ENCODE measurements at places on chromosomes 5 and 9.
A peak's percentile ranks its signal among the peaks of the same experiment; 100 is the strongest.

DNA sequence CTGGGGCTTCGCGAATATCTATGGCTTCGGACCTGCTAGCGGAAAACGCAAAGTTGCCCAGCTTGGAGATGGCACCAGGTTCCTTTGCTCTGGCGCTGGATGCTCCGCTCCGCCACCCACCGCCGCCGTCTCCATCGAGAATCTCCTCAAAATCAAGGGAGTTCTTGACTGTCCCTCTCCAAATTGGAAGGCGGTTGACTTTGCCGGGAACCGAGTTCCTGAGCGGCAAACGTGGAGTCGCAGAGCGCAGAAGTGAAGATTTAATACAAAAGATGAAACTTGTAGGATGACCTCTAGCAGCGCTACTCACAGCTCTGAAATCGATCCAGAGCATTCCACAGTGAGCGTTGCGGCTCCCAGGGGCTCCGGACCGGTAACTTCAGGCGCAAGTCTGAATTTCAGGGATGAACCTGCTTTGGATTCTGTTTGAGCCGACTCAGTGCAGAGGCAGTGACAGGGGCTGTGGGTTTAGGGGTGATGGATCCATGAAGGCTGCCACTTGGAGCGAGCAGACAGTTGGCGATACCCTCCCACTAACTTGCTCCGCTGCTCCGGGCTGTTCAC lies 1641.5 kb upstream of the C9orf72 start:
- DNase-seq: no peak

DNA sequence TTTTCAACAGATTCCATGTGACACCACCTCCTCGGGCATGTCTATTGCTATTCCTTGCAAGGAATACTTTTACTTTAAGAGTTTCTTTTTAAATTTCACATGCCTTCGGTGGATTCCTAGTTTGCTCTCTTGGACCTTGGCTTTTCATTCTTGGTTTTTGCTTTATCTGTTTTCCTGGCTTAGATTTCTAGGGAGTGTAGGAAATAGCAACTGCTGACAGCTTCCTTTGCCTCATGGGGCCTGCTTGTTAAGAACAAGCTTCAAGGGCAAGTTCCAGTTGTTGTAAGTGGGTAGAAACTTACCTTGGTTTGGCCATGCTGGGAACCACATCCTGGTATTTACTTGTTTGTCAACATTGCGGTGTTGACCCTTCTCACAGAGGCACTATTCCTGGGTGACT lies 348.5 kb downstream of the DMAC1 start:
- DNase-seq: no peak

- DNase-seq: no peak
These were observed 32.6 kb downstream of the SSBP2 start for GRCh38 chr5:81718300-81718699.

- DNase-seq: peak; percentile 67
These were observed at the start of gene F2RL1 for GRCh38 chr5:76818844-76819831. Gene F2RL1, plus strand, starts transcription at chr5:76819030. Its CDS starts 153 bp downstream, at chr5:76819183.

GRCh38 chr5:16547200-16547842 lies 69.5 kb downstream of the RETREG1 start:
- no peak for DNase-seq

DNA sequence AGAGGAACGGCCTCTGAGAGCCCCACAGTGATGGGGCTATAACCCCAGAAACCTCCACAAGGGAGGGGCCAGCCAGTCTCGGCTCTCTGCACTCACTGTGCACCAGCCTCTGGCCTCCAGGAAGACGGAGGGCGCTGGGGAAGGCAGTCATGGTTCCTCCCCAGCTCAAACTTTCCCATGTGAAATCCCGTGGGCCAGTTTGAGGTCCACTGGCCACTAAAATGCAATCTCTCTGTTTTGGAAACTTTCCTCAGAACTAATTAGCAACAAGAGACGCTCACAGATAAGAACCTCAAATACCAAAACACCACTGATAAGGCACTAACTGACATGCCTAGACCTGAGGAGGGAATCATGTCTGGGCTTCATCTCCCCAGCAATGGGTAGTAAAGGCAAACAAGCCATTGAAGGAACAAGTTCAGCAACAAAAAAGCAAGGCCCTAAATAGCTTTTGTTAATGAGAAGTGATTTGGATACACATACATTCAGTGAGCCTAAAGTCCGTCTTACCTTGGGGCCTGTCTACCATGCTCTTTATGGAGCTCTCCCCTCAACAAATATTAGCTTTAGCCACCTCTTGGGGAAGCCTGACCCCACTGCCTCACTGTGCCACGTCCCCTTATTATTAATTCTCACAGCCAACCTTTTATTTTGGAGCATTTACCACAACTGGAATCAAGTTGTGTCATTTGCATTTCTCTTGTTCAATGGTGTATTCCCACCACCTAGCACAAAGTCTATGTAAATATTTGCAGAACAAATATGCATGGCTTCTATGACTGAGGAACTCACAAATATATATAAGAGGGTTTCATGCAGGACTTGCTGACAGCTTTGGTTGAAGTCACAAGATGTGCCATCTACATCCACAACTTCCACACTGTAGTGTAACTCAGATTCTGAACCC lies 56.1 kb upstream of the GLRX start:
- no peak for DNase-seq

DNA sequence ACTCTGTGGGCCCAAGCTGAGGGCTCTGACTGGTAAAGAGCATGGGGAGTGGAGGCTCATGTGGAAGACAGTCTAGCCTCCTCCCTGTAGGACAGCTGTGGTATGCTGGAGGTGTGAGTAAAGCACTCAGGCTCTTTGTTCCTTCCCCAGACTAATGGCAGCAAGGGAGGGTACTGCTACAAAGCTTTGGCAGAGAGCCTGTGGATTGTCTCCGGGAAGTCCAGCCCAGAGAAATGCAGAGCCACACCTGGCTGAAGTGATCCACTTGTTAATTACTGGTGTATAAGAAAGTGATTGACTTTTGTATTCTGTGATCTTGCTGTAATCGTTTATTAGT lies 161.7 kb downstream of the OXCT1 start:
- no peak for DNase-seq

GRCh38 chr9:121738968-121739367 lies 87.5 kb downstream of the DAB2IP start:
- no peak for DNase-seq

GRCh38 chr9:13896047-13896446 lies 417.9 kb downstream of the NFIB start:
- no peak for DNase-seq

GRCh38 chr5:26482076-26482809 lies 556.1 kb downstream of the CDH9 start:
- no peak for DNase-seq

DNA sequence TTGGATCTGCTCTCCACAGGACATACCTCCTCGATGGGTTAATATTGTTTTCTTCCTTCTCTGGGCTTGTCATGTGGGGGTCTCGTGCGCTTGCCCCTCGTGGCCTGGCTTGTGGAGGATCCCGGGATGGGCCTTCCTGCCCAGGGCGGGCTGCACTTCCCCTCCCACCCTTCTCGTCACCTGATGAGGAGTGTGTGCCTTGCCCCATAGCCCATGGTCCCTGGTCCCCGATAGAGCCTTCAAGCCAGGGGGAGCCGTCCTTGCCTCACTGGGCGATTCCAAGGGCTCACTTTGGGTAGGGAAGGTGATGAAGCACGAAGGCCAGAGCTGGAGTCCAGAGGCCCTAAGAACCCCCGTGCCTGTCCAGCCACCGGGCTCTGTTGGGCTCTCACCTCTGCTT lies 28.7 kb downstream of the DYNC2I2 start:
- no peak for DNase-seq

GRCh38 chr9:119298076-119298853 lies 71.0 kb downstream of the BRINP1 start:
- no peak for DNase-seq
